ENCODE measurements at places on chromosomes 11 and 22. TPM values are rescaled to one million over a fixed set of nuclear protein-coding genes. Genes with fewer than 3 reads are reported as not detected.

GRCh38 chr11:75063741-75064314, 32.8 kb downstream of the OR2AT4 start:
- DNase-seq, result no peak

DNA sequence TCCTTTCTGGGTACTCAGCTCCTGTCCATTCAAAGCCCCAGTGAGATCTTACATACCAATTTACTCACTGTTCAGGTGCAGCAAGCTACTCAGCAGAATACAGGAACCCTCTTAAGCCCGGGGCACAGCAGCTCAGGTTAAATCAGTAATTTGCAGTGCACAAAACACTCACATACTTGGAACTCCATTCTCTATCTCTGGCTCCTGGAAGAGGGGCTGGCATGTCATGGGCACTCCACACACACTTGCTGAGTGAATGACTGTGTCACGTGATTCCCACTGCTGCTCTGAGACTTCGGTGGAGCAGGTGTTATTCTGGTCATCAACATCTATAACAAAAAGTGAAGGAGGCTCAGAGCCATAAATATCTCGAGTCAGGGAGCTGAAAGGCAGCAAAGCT, 157.3 kb upstream of the BDNF start:
- no peak for DNase-seq

The PRR33 gene
- not detected for total RNA-seq

The PIK3IP1 gene
- total RNA-seq, result 31.1 TPM

- no peak for DNase-seq
These were observed 826.1 kb downstream of the TBC1D22A start for GRCh38 chr22:47588578-47588960.
